ENCODE measurements at places on chromosomes 7 and 10.

DNA sequence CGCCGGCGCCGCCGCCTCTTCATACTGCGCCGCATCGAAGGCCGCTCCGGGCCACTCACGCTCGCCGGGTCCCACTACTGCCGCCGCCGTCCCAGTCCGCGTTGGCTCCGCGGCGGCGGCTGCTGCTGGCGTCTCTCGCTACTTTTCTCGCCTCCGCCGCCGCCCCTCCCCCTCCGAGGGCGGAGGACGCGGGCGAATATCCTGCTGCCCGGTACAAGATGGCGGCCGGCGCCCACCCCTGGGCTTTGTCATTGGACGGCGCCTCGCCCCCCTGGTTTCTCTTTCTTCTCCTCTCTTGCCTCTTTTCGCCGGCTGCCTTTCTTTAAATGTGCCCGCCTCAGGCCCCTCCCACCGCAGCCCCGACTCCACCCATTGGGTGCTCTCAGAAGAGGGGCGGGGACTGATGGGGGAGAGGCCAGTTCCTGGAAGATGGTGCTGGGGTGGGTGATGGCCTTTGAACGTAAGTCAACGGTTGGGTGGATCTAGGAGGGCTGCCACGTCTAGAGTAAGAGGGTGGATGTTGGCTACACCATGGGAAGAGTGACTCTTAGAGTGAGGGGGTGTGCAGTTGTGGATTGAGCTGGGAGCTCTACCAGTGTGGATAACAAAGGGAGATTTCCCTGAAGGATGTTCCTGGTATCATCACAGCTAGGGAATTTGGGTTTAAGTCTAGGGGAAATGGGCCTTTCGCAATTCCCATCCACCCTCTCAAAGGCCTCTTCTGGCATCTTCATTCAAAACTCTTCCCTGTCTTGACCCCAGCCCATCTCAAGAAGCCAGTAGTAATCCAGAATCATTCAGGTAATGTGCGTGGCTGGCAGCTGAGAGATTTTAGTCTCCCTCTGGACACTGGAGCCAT lies at the start of gene CCDC71L:
Gene CCDC71L (minus strand): TSS at position 297 of the 859 bp plus-strand sequence. CDS start 262 bp downstream, at position 35.
- DNase-seq = peak; percentile 98

- DNase-seq = no peak
Measured at GRCh38 chr7:32316839-32317238, 173.3 kb downstream of the LSM5 start.

GRCh38 chr7:66150471-66150870 lies 35.8 kb downstream of the CRCP start:
- no peak for DNase-seq

GRCh38 chr7:103541026-103541425 lies 95.0 kb upstream of the SLC26A5 start:
- DNase-seq = no peak

- no peak for DNase-seq
Measured at GRCh38 chr10:132446661-132447445, 49.9 kb downstream of the PWWP2B start.

- DNase-seq = no peak
Measured at GRCh38 chr7:42373285-42373684, 136.3 kb upstream of the GLI3 start.

GRCh38 chr10:77974396-77975074 lies 48.0 kb upstream of the DLG5 start:
- peak; percentile 43 for DNase-seq

GRCh38 chr7:129635300-129636029 lies 23.9 kb downstream of the NRF1 start:
- no peak for DNase-seq

- DNase-seq = no peak
Measured at GRCh38 chr7:137985253-137985896, 16.5 kb downstream of the CREB3L2 start.

- DNase-seq = no peak
Measured at GRCh38 chr7:106183952-106184351, 71.8 kb upstream of the SYPL1 start.

- DNase-seq = no peak
Measured at GRCh38 chr10:72550239-72550638, 75.6 kb downstream of the MICU1 start.

GRCh38 chr10:58575491-58575890 lies 62.8 kb downstream of the BICC1 start:
- DNase-seq = no peak

GRCh38 chr7:36360244-36360643 lies 29.4 kb upstream of the ANLN start:
- no peak for DNase-seq

DNA sequence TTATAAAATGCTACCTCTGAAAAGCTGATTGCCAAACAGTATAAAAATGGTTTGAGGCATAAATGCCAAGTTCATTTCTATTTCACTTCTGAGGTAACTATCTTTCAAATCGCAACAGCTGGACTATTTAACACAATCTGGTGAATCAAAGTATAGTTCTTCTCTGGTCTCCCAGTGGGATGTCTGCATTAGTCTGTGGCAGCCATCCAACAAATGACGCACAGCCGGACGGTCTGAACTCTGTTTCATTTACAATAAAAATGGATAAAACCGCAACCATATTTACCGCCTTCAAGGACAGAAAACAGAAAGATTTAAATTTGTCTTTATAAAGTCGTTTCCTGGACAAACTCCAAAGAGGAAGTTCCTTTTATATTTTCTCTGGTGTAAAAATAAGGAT lies 41.9 kb downstream of the ENO4 start:
- peak; percentile 88 for DNase-seq

- no peak for DNase-seq
Measured at GRCh38 chr7:123769371-123769770, 20.6 kb upstream of the WASL start.

DNA sequence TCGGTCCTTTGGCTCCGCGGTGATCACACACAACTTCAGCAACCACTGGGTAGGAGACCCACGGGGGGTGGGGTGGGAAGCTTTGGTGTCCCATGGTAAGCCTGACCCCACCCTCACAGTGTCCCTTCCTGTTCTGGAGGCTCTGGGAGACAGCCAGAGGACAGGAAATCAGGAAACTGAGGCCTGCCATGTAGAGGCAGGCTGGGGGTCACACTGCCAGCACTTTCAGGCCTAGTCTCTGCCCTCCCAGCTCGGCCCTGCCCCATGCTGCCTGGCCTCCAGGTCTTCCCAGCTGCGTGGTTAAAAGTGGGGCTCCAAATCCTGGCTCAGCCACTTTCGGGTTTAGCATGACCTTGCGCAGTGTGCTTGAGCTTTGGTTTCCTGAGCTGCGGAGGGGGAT lies 10.9 kb downstream of the AQP1 start:
- no peak for DNase-seq

GRCh38 chr10:58435297-58435985 lies 50.2 kb downstream of the TFAM start:
- DNase-seq = no peak

DNA sequence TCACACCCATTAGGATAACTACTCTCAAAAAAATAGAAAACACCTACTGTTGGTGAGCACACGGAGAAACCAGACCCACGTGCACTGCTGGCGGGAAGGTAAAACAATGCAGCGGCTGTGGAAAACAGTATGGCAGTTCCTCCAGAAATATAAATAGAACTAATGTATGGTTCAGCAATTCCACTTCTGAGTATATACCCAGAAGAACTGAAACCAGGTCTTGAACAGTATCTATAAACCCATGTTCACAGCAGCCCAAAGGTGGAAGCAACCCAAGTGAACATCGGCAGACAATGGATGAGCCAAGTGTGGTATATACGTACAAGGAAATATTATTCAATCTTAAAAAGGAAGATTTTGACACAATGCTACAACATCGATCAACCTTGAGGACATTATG lies 164.7 kb downstream of the ZMYND11 start:
- no peak for DNase-seq

GRCh38 chr10:42950606-42951485 lies 126.0 kb upstream of the RET start:
- no peak for DNase-seq

DNA sequence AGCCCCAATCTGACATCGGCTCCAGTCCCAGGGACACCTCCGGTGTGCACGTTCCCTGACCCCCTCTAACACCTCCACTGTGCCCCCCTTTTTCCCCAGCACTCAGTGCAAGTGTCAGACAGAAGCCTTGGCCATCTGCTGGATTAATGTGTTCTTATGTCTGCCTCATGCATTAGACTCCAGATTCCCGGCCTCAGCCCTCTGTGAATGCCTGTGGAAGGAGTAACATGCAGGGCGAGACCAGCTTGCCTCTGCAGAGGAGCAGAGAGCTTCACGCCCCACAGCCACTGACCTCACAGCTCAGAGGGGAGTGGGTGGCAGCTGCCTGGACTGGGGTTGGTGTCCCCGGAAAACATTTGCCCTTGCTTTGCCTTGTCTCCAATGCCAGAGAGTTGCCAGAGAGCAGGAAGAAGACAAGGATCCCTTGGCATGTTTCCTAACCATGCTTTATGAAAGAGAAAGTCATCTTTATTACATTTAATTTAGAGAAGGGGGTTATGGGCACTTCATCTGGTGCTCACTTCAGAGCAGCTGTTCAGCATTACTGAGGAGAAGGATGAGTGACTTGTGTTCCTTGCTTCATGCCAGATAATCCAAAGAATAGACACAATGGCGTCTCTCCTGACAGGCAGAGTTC lies 91.6 kb upstream of the CXCL12 start:
- no peak for DNase-seq

- peak; percentile 61 for DNase-seq
Measured at GRCh38 chr7:70313687-70314086, 715.4 kb downstream of the AUTS2 start.

DNA sequence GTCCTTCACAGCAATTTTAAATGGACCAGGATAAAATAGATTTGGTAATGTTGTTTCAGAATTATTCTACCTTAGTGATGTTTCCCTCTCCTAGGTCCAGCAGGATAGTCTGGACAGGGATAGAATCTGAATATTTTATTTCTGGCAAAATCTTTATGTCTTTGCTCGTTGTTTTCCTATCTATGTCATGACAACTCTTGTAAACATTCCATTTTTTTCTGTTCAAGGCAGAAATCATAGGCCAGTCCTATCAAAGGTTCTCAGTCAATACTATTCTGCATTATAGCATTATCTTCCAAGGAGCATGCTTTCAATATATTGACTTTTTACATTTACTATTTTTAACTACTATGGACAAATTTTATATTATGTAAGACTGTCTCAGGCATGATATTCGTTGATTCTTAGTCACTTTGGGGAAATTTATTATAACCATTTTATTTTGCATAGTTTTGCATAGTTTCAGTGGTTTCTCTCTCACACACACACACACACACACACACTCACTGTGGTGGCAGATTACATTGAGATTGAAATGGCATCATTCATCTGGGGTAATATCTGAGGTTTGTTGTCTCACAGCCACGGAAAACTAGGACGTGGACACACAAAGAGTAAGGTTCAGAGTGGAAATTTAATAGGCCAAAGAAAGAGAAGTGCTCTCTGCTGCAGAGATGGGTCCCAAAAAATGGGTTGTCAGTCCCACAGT lies 17.2 kb downstream of the TAS2R60 start:
- no peak for DNase-seq

- DNase-seq = no peak
Measured at GRCh38 chr7:2853147-2853546, 9.0 kb upstream of the GNA12 start.

GRCh38 chr7:93051660-93052059 lies 66.1 kb downstream of the SAMD9 start:
- no peak for DNase-seq

GRCh38 chr10:12507165-12507850 lies 158.0 kb downstream of the CAMK1D start:
- DNase-seq = peak; percentile 39

- no peak for DNase-seq
Measured at GRCh38 chr7:108384716-108385483, 71.3 kb downstream of the NRCAM start.

- DNase-seq = no peak
Measured at GRCh38 chr7:99624484-99624883, 7.7 kb downstream of the ZSCAN25 start.

DNA sequence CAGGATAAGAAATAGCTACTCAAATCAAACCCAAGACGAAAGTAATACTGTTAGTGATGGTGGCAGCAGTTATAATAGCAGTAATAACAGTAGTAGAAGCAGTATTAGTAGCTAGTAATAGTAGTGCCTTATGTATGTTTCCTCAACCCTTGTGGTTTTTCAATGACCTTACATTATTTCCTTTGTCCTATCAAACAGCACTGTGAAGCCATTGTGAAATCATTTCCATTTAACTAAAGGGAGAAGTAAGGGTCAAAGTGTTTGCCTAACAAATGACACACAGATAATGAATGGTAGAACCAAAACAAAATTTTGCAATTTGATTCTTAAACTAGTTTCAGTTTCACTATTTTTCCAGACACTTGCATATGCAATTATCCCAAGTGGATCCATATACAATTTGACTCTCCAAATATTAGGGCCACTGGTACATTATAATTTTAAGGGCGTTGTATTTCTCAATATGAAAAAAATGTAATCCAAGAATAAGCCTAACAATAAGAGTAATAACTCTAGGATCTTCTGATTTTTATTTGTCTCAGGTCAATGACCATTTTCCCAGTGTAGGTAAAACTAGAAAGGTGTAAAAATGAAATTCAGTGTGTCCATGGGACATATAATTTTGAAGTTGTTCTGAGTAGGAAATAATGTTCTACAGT lies 33.7 kb upstream of the TMEM26 start:
- no peak for DNase-seq

GRCh38 chr10:31914370-31914769 lies 14.3 kb downstream of the ARHGAP12 start:
- DNase-seq = no peak

DNA sequence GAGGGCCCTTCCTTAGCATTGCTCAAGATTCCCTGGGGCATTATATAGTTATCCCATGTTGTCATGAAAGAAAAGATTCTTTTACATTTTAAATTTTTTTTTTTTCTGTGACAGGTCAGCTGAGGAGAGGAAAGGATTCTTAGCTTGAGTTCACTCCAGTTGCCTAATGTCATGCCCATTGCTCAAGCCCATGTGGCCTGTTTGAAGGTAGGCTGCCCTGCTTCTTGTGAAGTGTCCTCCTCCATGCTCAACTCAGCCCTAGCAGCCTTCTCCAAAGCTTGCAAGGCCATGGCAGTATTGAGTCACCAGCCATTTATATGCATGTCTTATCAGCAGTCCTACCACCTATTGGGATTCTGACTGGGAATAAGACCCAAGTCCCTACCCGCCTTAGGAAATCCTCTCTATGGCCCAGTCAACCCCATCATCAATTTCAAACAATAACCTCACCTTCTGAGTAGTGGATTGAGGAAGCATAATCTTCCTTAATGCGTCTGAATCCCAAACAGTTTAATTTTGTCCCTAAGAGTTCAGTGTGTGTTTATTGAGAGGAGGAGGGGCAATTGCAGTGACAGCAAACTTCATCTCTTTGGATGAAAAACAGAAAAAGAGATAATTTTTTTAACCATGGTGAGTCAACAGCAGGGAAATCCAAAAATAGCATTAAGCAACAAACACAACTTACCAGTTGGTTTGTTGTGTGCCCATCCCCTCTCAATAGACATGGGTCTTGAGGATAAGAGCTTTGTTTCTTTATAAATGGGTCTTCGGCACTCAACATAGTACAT lies 38.6 kb upstream of the WASL start:
- DNase-seq = no peak

Measured in spinal cord (tissue), 10 donors.